ENCODE measurements at places on chromosomes 6 and 20. TPM values are rescaled to one million over a fixed set of nuclear protein-coding genes. Genes with fewer than 3 reads are reported as not detected.

Gene COL9A3
- total RNA-seq: 81.2 TPM

Gene MROH8
- total RNA-seq: 1.9 TPM

Gene SCRT2
- not detected for total RNA-seq

Gene TCP11
- not detected for total RNA-seq

Gene ZFAND3
- total RNA-seq: 38.4 TPM

Gene LPA
- total RNA-seq: 0.90 TPM

Gene SAYSD1
- 29.1 TPM for total RNA-seq

Gene SNX21
- 389 TPM for total RNA-seq

Gene RHAG
- 2.7 TPM for total RNA-seq

- DNase-seq: no peak
Observed at GRCh38 chr6:34581561-34581920, 25.4 kb upstream of the SPDEF start.

DNA sequence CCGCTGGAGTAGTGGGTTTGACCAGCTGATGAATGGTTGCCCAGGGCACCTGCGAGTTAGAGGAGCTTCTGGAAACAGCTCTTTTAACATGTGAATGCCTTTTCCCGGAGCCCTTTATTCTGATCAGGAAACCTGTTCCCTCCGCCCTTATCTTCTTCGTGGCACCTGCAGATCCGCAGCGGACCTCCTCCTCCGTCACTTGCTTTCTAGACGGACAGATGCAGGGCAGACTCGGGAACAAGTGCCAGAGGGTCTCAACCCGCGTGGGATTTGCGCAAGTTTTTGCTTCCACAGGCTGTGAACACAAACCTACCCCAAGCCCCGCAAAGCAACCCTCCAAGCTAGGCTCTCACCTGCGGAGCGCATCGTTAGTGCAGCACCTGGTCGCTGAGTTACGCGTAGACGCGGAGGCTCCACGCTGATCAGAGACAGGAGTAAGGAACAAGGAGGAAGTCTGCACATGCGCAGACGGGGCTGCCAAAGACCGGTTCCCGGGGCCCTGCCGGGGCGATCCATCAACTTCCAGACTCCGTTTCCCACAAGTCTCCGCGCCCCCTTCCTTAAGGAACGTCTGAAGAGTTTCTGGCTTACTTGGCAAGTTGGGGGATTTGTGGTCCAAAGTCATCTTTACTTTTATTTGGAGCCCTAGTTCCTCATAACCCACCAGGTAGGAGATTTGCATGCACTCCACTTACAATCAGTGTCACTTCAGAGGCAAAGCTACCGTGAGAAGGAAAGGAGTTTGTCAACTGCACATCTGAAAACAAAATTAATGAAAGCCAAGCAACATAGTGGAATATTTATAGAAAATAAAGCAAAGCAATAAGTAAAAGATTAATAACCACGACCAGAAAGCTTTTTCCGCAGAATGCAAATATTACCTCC lies 52.7 kb upstream of the ELMO2 start:
- no peak for DNase-seq

DNA sequence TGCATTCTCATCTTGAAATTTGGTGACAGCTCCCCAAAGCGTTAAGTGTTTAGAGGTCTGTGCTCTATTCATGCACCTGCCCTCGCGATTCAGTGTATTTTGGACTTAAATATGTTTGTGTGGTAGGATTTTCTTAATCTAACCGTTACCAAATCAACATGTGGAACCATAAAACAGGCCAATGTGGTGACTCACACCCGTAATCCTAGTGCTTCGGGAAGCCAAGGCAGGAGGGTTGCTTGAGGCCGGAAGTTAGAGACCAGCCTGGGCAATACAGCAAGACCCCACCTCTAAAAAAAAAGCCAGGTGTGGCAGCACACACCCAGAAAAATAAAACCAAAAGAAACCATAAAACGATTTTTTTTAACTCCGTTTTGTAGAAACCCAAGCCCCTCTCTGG lies 31.5 kb downstream of the PYGB start:
- DNase-seq: no peak

- no peak for DNase-seq
Observed at GRCh38 chr20:48437146-48437545, 390.7 kb downstream of the PREX1 start.

DNA sequence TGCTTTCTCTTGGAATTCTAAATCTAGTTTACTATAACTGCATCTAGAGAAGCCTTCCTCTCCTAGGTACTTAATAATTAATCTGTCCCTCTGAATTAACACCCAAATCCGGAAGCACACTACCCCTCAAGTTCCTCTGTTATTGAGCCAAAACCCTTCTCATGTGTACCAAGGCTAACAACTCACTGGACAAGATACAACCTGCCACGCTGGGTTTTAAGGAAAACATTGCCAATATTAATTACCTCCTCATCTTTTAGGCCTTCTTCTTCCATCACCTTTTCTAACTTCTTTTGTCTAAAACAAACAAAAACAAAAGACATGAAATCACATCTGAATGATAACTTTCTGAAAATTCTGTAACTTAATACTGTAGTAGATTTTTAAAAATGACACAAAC lies 21.9 kb downstream of the STK38 start:
- no peak for DNase-seq

DNA sequence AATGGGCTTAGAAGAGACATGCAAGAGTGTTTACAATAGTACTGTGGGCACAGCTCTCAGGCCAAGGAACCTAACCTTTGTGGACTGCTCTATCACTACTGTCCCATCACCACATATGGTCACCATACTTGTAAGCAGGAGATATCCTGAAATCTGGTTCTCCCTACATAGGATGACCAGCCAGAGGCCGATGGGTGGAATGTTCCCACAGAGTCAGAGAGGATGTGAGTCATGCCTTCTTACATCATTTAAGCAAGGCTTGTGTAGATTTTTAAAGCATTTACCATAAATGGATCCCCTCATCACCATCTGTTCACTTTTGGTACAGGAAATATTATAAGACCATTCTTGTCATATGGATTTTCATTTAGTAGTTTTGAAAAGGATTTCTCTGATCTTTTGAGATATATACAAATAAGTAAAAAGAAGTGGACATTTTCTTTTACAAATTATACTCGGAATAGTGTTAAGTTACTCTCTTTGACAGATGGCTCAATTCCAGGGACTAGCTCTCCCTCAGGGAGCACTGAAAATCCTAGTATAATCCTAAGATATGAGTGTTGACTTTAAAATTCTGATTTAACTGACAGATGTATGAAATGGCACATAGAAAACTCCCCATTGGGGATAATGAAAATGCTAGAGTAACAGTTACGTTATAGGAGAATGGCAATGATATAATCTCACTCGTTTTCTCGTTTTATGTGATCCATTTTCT lies 6.6 kb downstream of the HTR1B start:
- no peak for DNase-seq

DNA sequence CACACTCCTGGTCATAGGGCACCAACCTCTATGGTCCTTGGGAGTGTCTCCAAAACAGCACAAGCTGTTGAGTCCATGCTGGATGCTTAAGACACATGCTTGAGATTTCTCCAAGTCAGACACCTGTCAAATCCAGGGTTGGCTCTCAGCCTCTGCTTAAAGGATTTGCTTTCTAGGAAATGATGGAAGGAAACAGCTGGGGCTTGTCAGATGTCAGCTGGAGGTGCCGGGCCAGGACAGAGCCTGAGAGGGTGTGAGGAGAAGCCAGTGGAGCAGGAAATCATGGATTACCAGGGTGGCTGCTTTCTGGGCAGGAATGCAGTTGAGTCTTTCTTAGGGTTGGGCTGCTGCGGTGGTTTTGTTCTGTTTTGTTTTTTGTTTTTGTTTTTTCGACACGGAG lies 83.0 kb upstream of the FAM184A start:
- DNase-seq: no peak

DNA sequence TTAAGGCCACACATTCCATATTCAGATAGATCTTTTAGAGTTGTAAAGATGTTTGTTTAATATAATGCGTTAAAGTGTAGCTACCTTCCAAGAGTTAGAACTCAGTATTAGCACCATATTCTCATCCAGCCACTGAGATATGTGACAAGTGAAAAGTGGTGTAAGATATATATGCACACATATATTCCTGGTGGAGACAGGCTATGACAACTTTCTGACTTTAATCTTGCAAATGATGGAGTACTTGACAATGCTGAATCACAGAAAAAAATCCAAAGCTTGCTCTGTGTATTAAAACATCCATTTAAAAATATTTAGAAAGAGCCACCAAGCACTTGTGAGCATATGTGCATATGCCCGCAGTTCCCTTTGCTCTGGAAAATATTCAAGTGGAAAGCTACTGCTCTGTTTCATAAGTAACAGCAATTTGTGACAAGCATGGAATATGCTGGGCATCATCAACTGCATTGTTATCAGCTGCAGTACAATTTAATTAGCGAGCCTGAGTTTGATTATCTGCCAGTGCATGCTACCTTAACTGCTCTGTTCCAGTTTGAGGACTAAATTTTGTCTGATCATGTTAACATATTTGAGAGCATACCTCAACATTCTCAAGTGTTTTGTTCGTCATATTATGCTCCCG lies 64.8 kb downstream of the VIP start:
- no peak for DNase-seq

- DNase-seq: no peak
Observed at GRCh38 chr6:36636283-36636682, 42.1 kb downstream of the SRSF3 start.

DNA sequence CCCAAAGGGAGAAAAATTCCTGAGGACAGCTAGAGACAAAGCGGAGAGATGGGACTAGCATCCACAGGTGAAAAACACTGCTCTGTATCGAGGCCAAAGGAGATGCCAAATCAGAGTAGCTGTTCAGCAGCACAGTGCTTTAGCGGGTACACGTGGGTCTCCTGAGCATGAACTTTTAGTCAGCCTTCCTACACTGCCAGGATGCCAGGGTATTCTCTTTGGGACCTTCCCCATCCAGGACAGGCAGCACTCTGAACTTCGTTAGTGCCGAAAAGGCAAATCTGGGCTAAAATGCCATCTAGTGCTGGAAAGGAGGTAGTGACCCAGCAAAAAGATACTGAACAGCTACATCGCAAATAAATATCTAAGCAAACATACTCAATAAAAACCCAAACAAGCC lies 64.9 kb downstream of the C6orf58 start:
- DNase-seq: no peak

- DNase-seq: no peak
Observed at GRCh38 chr6:143110996-143111395, 50.3 kb downstream of the AIG1 start.

GRCh38 chr20:40571639-40572038 lies 117.4 kb downstream of the MAFB start:
- DNase-seq: no peak

- DNase-seq: no peak
Observed at GRCh38 chr6:145891126-145891525, 73.0 kb downstream of the SHPRH start.

- no peak for DNase-seq
Observed at GRCh38 chr6:81939766-81940165, 187.3 kb upstream of the TENT5A start.

DNA sequence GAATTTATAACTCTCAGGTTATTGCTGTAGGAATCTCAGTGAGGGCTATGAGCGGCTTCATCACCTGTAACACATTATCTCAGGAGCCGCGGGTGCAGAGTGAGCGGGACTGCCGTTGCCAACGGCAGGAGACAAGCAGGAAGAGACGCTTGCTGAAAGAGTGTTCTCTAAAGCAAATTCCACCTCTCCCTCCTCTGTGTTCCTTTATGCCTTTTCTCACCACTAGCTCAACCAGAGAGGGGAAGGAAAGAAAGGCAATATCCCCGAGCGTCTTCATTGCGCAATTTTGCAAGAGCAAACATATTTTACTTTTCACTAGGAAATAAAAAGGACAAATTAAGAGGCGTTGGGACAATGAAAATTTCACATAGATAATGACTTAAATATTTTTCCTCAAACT lies 185.2 kb upstream of the EXOC2 start:
- DNase-seq: no peak

GRCh38 chr6:139079018-139079417 lies 50.5 kb downstream of the ABRACL start:
- no peak for DNase-seq

DNA sequence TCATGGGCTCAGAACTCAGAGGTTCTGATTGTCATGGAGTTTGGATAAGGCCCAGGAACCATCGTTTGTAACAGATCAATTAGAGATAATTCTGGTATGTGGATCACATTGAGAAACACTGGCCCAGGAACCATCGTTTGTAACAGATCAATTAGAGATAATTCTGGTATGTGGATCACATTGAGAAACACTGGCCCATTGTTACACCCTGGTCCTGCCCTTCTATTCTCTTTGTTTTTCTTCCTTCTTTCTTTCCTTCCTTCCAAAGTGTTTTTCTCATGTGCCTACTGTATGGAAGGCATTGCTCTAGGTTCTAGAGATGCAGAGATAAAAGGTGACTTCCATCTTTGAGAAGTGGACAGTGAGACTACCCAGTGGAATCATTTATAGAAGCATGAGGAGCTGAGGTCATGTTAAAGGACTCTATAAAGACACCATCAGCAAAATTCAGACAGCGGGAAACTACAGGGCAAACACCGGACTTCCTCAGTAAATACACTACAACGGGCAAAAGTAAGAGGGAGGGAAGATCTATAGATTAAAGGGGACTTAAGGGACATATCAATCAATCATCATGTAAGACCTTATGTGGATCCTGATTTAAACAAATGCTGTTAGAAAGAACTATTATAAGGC lies 153.8 kb downstream of the UNC5CL start:
- DNase-seq: no peak

GRCh38 chr6:85614780-85615179 lies 21.1 kb upstream of the SNX14 start:
- no peak for DNase-seq

DNA sequence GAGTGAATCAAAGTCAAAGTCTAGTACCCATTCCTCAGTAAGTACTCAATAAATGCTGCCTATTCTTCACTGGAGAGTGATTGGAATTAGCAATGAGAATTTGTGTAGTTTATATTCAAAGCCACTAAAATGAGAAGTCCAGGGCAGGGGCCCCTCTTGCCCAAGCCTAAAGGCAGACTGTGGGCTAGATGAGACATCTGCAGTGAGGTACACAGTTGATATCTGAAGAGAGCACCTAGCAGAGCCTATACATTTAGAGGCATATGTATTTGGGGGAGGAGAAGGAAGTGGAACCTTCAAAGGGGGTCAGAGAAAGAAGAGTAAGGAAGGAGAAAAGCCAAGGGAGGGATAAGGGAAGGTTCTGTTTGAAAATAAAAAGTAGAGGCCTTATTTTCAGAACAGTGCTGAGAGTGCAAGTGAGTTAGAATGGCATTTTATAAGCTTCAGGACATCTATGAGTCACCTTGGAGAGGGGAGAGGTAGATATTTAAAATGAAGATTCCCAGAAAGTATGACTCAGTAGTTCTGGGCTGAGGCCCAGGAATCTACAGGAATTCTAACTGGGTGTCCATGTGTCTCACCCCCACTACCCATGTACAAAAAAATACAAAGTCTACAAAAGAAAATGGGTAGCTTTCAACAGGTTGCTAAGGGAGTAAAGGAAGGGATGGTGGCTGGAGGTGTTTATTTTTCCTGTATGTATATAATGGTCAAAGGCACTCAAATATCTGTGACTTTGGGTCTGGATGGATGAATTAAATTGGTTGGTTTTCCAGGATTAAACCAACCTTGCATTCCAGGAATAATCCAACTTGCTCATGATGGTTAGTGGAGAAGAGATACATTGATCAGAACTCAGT lies 135.1 kb downstream of the ZFP64 start:
- DNase-seq: no peak
